ENCODE measurements at places on chromosomes 5 and 9. TPM values are rescaled to one million over a fixed set of nuclear protein-coding genes. Genes with fewer than 3 reads are reported as not detected.

AJM1 gene
- 2.6 TPM for total RNA-seq

NXNL2 gene
- 0.29 TPM for total RNA-seq

PCDHA11 gene
- total RNA-seq: 1.5 TPM

IRX4 gene
- total RNA-seq: not detected

PCDHB5 gene
- 2.5 TPM for total RNA-seq

CDX1 gene
- total RNA-seq: 0.52 TPM
